ENCODE measurements at places on chromosomes 5 and 9. TPM values are rescaled to one million over a fixed set of nuclear protein-coding genes. Genes with fewer than 3 reads are reported as not detected.

GRCh38 chr9:22100626-22101025 is 91.5 kb upstream of the CDKN2B start:
- DNase-seq: peak; percentile 60

DNA sequence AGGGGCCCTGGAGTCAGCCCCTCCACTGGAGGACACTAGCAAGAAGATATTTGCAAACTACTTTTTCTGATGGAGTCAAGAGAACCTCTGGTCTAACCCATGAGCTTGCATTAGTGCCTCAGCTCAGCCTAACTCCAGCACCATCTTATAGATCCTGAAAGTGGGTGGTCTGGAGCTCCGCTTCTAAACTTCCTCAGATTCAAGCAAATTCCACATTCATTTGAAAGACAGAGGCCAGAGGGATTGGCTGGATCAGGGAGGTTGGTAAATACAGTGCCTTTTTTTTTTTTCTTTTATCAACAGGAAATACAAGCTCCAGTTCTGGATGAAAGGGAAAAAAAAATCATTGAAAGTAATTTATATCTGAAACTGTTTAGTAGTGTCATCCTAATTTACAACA is 99.9 kb downstream of the ENC1 start:
- DNase-seq: peak; percentile 77

DNA sequence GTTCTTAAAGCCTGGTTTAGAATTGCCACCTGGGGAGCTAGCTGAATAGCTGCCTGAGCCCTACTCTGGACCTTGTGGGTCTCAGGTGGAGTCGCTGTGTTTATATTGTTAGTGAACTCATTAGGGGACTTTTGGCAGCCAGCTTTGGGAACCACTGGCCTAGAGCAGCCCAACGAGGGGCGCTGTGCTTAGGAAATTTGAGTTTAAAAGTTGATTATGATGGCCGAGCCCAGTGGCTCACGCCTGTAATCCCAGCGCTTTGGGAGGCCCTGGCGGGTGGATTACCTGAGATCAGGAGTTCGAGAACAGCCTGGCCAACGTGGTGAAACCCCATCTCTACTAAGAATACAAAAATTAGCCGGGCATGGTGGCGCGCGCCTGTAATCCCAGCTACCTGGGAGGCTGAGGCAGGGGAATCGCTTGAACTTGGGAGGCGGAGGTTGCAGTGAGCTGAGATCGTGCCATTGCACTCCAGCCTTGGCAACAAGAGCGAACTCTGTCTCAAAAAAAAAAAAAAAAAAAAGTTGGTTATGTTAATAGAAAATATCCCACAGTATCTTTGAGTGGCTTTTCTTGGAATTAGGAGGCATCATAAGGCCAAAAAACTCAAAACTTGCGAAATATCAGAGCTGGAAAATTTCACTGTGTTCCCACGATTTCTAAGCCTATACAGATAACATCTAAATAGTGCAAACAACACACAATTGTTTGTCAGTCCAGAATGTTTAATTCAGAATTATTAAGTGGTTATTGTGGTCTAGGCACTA is 809 bp downstream of the MCCC2 start:
- DNase-seq: no peak

DNA sequence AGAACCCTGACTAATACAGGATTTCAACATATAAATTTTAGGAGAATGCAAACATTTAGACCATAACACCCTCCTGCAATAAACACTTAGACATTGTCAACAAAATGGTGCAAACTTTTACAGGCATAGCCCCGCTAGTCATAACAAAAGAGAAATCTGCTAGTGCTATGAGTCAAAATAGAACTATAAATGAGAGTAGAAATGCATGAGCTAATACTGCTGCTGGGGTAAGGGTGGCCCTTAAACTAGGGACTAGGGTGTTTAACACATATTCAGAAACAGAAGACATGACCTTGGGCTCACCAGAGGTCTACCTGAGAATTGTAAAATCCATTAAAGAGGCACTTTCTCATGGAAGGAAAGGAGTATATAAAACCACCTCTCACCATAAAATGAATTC is 131.6 kb downstream of the TLR4 start:
- no peak for DNase-seq

Gene FAM81B
- not detected for total RNA-seq

Gene WNK2
- 102 TPM for total RNA-seq

Gene SERF1A
- total RNA-seq: 21.8 TPM

DNA sequence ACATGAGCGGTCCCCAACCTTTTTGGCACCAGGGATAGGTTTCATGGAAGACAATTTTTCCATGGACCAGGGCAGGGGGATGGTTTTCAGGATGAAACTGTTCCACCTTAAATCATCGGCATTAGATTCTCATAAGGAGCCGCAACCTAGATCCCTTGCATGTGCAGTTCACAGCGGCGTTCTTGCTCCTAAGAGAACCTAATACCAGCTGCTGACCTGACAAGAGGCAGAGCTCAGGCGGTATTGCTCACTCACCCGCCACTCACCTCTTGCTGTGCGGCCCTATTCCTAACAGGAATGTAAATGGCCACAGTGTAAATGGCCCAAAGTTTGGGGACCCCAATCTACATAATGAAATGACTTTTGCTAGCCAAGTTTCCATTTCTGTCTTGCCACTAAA is 3.1 kb upstream of the PLIN2 start:
- DNase-seq: peak; percentile 46

DNA sequence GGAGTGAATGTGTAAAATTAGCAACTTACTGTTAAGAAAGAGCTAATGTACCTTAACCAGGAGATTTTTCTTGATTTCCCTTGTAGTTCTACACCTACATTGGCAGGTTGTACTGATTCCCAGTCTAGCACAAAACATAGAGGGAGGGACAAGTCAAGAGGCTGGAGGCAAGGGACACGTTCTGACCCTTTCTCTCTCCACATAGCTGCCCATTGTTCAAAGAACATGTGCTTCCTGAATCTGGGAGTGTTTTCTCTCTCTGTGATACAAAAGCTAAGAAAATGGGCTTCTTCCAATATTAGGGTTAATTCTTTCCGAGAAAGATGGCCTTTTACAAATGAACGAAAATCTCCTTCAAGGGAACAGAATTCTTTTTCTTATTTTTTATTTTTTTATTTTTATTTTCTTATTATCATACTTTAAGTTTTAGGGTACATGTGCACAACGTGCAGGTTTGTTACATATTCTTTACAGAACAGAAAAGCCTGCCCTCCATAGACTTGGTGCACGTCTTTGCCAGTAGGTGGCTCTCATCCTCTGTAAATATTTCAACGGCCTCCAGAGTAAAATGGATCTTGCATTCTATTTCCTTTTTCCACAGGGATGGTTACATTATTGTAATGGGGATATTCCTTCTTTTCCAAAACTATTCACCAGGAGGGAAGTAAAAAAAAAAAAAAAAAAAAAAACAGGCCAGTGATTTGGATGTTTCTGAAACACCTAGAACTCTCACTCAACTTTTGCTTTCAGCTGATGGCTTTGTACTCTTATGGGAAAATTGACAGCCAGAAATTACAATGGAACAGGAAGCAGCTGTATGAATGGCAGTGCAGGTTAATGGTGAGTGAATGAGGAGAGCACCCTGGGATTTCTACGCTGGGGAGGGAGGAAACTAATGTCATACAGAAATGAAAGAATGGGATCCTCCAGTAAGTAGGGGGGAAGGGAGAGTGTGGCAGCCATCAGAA is 13.1 kb upstream of the IFNA5 start:
- peak; percentile 67 for DNase-seq

Gene NFIB
- total RNA-seq: 2.6 TPM

Gene C5orf58
- total RNA-seq: not detected

Gene FCN1
- total RNA-seq: not detected

DNA sequence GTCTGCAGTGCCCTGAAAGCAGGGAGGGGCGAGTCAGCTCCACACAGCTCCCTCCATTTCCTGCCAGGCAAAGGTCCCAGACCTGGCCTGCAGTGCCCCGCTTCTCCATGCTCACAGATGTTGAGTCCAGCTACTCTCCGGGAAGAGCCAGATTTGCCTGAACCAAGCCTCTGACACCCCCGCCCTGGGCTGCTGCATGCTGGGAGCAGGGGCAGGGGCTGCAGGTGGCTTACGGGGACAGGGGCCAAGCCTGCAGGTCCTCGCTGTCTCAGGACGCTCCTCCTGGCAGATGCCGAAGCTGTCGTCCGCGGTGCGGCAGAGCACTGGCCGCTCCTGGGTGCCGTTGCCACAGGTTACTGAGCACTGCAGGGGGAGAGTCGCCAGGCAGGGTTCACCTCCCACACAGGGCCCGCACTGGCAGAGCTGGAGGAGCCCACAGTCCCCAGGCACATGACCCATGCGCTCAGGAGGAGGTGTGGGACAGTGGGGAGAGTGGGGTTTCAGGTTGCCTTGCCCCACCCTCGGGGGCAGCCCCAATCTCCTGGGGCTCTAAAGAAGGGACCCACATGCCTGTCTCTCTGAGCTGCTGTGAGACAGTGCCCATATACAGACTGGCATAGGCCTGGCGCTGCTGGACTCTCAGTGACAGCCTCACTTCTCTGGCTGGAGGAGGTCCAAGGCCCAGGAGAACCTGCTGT is 62.4 kb downstream of the ZNF354C start:
- no peak for DNase-seq

GRCh38 chr9:84620338-84620737 is 49.2 kb upstream of the NTRK2 start:
- DNase-seq: no peak

Gene TOPORS
- total RNA-seq: 35.9 TPM

- no peak for DNase-seq
These were observed 212.6 kb downstream of the MCTP1 start for GRCh38 chr5:95072281-95072680.

- DNase-seq: no peak
These were observed 219.9 kb downstream of the CDK5RAP2 start for GRCh38 chr9:120360046-120360445.

GRCh38 chr9:124040935-124041816 is 29.6 kb downstream of the LHX2 start:
- peak; percentile 63 for DNase-seq

Gene OSMR
- 2.3 TPM for total RNA-seq

Gene GDF9
- 0.66 TPM for total RNA-seq

Gene NME5
- total RNA-seq: not detected

DNA sequence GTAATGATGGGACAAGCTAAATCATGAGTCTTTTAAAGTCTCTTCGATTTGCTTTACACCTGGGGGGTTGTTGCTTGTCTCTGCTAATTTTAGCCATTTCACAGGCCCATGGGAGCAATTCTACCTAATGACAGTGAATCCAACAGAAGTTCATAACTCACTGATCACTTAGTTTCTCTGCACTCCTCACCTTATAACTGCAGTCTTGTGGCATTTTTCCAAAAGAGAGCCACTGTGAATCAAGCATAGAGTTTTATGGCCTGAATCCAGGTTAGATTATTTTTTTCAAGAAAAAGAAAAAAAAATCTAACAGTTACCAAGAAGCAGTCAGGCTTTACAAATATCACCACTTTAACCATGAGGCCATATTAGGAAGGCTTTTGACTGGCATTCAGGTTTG is 1.5 kb upstream of the IL7R start:
- DNase-seq: no peak

- DNase-seq: no peak
These were observed 509.8 kb downstream of the EBF1 start for GRCh38 chr5:158589939-158590338.

- no peak for DNase-seq
These were observed 164.5 kb downstream of the DRD1 start for GRCh38 chr5:175279506-175279905.

GRCh38 chr9:130664251-130665028 is at the start of gene PRDM12:
Gene PRDM12, plus strand, starts transcription at chr9:130664594. Its CDS starts 60 bp downstream, at chr9:130664654.
- DNase-seq: peak; percentile 80

DNA sequence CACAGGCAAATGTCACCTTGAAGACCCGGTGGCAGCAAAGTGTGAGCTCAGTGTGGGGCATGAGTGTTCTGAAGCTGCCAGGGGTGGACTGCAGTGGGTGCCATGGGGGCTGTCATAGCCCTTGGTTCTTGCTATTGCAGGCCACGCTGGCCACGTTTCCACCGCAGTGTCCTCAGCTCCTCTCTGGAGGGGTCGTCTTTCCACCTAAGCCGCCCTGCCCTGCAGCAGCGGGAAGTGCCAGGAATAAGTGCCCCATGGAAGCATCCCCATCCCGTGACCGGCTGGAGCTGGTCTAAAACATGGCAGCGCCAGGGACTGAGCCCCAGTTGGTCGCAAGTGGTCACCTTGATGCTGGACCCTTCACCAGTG is 6.9 kb downstream of the OBP2B start:
- DNase-seq: no peak

DNA sequence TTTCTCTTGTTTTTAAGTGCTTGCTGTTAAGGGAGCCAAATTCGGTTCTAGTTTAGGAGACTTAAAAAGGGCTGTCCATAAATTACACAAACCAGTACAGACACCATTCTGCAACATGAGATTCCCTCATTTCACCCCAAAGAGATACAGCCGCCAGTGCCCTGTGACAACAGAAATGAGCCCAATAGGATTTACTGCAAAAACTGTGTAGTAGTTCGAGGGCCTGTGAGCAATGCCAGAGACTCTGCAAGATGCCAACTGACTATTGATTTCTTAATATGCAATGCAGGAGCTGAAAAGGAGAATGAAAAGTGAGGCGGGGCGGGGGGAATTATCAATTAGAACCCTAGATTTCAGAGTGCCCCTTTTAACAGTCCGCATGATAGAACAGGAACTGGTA is 5.7 kb upstream of the C5orf15 start:
- no peak for DNase-seq

GRCh38 chr5:38023799-38024198 is 184.0 kb upstream of the GDNF start:
- no peak for DNase-seq

DNA sequence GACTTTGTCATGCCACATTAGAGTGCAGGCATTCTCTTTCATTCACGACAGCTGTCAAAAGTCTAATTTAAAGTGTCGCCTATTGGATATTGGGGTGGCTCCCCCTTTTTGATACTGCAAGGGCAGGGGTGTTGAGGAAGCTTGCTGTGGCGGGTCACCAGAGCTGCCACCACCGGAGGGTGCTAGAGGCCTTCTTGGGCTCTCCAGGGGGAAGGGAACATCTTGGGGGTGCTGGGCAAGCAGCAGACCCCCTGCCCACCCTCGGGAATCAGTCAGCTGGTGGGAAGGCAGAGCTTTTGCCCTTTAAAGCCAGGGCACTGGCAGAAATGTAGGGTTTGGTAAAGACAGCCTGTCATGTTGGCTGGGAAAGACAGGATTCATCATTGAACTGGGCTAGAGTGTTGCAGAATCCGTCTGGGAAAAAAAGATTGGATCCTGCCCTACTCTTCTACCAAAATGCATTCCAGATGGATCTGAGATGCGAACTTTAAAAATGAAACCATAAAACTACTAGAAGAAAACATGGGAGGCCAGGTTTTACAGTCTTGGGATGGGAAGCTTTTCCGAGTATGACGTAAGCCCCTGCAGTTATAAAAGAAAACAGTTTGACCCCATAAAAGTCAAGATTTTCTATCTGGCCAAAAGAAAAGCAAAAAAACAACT is 22.3 kb downstream of the COL5A1 start:
- no peak for DNase-seq

All from GM23338 (cell line).